ENCODE measurements at places on chromosomes 11 and 22.

- DNase-seq, result no peak
Measured at GRCh38 chr11:11501546-11502262, 120.1 kb downstream of the GALNT18 start.

GRCh38 chr11:62012451-62012831, 45.0 kb upstream of the FTH1 start:
- DNase-seq, result no peak

DNA sequence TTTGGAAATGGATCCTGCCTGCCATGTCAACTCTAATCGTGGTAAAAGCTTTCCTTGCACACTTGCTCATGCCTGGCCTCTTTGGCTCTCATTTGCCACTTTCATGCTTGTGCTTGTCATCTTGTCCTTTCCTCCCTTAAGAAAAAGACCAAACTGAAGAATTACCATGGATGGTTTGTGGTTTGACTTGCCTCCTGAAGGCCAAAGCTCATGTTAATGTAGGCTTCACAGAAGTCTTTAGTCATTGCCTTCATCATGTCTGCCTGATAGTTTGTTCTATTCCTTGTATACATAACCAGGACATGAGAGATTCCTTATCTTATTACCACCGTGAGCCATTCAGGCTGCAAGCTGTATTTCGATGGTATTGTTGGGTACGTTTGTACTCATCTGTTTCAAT, 17.3 kb downstream of the TEAD1 start:
- DNase-seq, result no peak

GRCh38 chr22:43825651-43826050, 13.5 kb upstream of the EFCAB6 start:
- no peak for DNase-seq

DNA sequence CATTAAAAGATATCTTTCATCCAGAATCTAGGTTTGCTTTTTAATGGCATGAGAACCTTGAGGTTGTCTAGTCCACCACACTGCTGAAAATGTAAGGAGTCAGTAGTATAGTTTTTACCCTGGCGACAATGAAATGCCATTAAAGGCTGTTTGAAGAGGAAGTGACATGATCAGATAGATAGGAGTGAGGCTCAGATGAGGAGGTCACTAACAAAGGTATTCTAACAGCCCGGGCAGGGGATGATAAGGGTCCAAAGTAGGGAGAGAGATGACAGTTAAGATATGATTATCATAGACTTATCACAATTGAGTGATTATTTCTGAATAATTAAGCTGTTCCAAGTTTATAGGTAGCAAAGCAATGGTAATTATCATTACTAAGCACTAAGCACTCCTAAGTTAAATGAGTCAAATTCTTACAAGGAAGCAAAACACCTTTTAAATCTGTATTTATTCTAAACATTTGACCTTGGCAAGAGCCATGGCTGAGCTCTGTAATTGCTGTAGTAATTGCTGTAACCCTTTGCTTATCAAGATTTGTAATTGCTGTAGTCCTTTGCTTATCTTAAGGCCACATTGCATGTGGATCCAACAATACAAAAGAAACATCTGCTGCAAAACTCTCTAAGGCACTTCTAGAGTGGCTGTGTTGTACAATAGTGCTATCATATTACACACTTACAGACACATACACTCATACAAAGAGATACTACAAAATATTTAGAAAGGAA, 92.6 kb downstream of the ENTHD1 start:
- no peak for DNase-seq

DNA sequence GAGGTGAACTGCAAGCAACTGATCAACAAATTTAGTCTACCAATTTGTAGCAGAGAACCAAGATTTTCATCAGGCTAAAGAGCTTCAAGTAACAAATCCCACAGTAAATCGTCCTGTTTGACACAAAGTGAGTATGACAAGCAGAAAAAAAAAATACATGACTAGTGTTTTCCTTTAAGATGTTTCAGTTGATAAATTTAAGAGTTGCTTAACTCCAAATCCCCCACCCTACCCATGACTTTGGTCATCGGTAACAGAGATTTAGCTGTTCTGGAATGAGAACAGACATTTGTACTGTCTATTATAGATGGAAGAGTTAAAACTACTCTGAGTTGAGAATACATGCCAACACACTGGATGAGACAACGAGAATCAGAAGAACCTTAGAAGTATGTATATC, 165.0 kb upstream of the MTMR2 start:
- DNase-seq, result no peak

DNA sequence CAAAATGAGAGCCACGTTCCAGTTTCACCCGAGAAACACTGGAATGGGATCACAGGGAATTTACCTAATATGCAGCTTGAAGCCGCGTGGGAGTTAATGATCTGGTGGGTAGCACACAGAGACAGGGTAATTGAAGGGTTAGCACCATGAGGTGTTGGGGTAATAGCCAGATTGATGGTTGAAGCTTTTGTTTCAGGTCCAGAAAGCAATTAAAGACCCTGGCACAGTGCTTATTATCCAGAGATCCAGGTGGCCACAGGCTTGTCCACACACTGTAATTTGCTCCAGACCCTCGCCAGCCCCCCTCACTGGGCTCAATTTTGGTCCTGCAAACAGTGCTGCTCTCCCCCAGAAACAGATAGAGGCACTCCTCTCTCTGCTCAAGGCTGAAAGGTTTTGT, 282.5 kb upstream of the ISX start:
- DNase-seq, result no peak

DNA sequence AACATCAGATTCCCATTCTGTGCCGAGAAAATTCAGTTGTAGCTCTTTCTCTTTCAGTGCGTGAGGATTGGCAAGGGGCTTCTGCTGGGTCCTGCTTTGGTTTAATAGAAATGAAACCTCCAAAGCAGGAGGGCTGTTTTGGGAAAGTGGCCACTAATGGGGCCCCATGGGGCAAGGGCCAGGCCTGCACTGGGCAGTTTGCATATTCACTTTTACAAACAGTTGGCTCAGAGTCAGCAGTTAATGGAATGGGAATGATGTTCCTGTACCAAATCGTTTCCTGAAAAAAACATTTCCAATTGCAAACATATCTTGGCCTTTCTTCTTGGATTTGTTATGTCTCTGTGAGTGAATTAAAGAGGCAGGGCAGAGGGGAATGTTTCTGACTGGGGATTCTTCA, 92.1 kb downstream of the PARVA start:
- DNase-seq, result no peak

- DNase-seq, result no peak
Measured at GRCh38 chr11:108241330-108242037, 18.6 kb downstream of the ATM start.

GRCh38 chr11:45156201-45156600, 9.8 kb downstream of the PRDM11 start:
- DNase-seq, result no peak

- no peak for DNase-seq
Measured at GRCh38 chr22:49534386-49534785, 293.3 kb downstream of the BRD1 start.

- no peak for DNase-seq
Measured at GRCh38 chr11:11117730-11118129, 235.3 kb downstream of the CSNK2A3 start.

DNA sequence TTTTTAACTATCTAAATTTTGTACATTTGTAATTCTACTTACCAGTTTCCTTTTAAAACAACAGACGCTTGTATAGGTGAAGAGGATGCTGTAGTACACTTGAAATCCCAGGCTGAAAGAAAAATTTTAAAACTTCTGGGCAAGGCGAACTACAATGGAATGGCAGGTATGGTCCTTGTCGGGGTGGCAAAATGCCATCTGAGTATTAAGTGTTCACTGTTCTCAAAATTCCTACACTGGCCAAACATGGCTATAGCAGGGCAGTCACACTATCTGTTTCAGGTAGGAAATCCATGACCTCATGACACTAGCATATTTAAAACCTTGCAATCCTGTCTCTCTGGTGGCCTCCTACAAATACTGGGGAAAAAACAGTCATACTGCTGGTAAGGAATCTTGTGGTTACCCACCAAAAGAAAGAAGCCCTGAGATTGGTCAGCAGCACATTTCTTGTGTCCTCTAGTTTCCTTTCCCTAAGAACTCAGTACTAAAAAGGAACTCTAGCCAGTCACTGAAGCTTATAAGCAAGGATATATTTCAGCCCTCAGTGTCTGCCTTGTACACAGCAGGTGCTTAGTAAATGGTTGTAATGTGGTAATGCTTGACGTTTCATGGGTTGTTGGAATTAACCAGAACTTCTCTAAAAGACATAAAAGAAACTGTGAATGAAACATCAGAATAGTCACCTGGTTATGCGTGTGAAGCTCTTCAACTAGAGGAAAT, 5.2 kb upstream of the ZC3H12C start:
- DNase-seq, result no peak

DNA sequence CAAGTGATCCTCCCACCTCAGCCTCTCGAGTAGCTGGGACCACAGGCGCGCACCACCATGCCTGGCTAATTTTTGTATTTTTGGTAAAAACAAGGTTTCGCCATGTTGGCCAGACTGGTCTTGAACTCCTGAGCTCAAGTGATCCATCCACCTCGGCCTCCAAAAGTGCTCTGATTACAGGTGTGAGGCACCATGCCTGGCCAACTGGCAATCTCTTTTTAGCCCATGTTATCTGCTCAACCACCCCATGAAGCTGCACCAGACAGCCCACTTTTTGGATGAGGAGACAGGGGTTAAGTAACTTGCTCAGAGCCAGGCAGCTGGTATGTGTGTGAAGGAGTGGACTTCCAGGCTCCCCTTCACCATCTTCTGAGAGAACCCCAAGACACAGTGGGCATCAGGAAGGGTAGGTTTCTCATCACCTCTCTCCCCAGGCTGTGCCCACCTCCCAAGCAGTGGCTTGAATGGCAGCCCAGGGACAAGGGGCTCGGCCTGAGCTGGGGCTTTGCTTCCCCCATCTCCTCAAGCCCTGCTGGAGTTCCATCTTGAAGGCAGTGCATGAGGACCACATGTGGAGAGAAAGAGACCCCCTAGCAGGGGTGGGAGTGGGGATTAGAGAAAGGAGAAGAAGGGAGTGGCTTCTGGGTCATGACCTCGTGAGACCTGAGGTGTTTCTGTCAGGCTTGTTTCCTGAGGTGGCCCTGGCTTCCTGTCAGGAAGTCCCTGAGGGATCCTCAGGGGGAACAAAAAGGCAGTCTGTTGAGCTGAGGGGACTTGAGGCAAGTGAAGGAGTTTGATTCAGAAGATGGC, 87.5 kb upstream of the PARVA start:
- no peak for DNase-seq

- no peak for DNase-seq
Measured at GRCh38 chr11:15158351-15159015, 43.8 kb downstream of the INSC start.

DNA sequence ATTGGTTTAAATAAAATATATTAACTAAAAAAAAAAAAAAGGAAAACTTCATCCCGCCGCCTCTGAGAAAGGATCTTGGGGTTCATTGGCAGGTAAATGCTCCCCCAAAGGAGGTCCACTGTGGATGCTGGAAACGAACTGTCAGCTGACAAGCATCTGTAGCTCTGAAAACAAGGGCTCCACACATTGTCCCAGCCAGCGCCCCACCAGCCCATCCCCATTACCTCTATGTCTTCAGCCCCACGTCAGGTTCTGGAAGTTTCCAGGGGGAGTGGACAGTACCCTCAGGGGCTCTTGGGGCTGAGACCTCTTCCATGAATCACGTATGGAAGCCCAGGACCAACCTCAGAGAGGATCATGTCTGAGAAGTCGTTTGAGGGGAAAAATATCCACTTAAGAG, 66.4 kb upstream of the WNT7B start:
- DNase-seq, result no peak

DNA sequence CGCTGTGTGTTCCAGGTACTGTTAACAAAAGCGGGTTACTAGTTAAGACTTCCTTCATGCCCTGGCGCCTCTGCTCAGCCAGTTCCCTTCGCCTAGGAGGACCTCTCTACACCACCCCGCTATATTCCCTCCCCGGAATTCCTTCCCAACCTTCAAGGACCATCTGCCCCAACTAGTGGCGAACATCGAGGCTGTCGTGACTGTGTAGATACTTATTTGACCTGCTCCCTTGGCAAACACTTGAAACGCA, 450 bp upstream of the BCL2L13 start:
- no peak for DNase-seq

DNA sequence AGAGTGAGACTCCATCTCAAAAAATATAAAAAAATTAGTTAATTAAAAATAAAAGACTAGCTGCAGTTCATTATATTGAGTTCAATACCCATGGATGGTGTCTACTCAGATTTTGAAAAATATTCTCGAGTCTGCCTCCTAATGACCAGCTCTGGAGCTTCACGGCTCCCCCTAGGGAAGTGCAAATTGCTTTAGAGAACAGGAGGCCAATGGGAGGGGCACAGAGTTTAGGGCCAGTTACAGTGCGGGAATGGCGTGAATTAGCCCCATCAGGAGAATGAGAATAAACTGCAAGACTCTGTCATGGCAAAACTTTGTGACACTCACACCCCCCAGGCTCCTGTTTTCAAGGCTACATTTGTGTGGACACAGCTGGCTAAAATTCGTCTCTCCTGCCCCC, 4.6 kb downstream of the FGF4 start:
- DNase-seq, result no peak

DNA sequence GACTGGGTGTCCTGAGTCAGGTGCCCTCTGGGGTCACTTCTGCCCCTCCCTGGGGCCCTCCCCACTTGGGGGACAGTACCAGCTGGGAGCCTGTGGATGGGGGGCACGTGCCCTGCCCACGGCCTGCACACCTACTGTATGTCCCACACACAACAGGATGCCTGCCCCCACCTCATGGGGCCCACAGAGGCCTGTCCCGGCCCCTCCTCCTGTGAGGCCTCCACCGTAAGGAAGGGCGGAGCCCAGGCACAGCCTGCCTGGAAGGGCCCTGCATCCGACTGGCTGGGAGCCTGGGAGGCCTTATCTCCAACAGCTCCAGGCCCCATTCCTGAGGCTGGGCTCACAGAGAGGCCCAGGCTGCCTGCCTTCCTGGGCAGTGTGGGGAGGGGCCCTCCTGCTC, 47.8 kb downstream of the BRSK2 start:
- DNase-seq, result no peak

GRCh38 chr11:126893796-126894195, 106.8 kb downstream of the KIRREL3 start:
- no peak for DNase-seq

DNA sequence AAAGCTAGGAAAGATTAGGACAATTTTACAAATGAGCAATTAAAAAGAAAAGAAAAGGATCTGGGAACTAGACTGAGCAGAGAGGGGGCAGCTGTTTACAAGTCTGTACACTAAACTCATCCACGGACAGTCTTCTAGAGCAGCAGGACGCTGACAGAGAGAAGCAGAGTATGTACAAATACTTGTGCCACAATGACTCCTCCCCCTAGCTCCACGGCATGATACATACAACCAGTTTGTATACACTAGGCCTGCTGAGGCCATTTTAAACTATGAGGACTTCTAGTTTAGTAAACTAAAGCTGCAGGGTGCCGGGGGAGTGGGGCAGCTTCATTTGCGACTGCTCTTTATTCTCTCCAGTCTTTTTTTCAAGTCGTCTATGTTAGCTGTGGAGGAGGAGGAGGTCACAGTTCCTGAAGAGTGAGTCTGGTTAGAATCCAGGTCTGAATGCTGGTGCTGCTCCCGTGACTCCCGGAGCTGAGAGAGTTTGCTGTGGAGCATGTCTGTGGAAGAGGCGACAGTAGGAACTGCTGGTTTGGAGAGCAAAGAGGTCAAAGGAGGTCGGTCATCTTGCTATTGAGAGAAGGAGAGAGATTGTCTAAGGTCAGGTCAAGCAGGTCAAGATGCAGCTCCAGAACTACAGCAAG, 24.8 kb downstream of the F2 start:
- DNase-seq, result no peak

Data from hematopoietic multipotent progenitor cell treated with erythropoietin and hydrocortisone succinate and interleukin-3 and kit ligand, for 17 days (in vitro differentiated cells).